ENCODE measurements at places on chromosomes 7 and 10.
A peak's percentile ranks its signal among the peaks of the same experiment; 100 is the strongest.

DNA sequence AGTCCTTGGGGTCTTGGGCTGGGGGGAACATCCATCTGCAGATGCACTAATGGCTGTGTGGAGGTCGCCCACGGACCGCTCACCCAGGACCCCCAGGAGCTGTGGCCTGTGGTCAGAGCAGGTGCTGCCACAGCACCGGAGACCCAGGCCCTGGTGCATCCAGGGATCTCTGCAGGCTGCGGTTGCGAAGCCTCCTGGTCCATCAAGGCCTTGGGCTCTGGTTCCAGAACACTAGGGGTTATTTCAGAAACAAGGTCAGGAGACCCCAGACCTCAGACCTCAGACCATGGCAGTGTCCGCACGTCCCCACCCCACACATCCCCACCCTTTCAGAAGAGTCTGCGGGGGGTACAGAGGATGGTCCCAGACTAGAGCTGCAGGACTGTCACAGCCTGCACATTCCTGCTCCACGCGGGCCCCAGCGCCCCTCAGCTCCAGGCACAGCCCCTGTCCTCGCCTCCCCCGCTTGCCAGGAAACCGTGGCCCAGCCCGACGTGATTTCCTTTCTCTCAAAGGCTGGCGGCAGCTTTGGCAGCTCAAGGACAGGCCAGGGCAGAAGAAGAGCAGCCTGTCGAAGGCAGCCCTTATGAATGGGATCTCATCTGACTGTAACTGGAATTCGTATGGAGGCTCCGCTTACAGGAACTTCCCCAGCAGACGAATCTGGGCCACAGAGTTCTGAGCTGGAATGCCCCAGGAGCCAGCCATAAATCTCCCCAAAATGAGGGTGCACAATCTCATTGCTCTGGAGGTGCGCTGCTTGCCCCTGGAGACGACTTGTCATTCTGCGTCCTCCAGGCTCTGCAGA is 136.2 kb upstream of the RET start:
- peak; percentile 29 for DNase-seq

- no peak for DNase-seq
Observed at GRCh38 chr7:79761876-79762429, 308.5 kb upstream of the MAGI2 start.

DNA sequence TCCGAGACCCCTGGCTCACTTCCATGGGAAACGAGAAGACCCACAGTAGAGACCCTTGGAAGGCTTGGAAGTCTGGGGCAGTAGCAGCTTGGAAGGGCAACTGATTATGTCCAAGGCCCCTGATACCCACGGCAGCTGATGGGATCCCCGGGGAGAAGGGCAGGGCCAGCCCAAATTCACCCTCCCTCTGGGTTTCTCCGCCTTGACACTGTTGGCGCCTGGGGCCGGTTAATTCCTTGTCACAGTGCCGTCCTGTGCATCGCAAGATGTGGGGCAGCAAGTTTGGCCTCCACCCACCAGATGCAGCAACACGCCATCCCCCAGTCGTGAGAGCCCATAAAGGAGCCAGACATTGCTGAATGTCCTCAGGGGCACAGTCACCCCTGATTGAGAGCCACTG is 89.2 kb downstream of the RGS10 start:
- no peak for DNase-seq

DNA sequence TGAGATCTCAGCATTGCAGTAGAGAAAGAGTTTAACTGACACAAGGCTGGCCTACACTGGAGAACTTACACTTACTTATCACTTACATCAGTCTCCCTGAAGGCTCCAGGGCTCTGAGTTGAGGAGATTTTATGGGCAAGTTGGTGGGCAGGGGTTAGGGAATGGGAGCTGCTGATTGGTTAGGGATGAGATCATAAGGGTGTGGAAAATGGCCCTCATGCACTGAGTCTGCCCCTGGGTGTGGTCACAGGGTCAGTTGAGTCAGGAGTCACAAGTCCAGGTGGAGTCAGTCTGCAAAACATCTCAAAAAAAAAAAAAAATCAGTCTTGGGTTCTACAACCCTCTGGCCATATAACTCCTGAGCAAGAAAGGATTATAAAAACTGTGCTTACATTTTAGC is 60.5 kb downstream of the PPP1R17 start:
- DNase-seq = no peak
